NCI-H2081 treated with DMSO at 0.1 percent for 48 hours (cell line): ENCODE measurements at places on chromosomes 4 and X.

DNA sequence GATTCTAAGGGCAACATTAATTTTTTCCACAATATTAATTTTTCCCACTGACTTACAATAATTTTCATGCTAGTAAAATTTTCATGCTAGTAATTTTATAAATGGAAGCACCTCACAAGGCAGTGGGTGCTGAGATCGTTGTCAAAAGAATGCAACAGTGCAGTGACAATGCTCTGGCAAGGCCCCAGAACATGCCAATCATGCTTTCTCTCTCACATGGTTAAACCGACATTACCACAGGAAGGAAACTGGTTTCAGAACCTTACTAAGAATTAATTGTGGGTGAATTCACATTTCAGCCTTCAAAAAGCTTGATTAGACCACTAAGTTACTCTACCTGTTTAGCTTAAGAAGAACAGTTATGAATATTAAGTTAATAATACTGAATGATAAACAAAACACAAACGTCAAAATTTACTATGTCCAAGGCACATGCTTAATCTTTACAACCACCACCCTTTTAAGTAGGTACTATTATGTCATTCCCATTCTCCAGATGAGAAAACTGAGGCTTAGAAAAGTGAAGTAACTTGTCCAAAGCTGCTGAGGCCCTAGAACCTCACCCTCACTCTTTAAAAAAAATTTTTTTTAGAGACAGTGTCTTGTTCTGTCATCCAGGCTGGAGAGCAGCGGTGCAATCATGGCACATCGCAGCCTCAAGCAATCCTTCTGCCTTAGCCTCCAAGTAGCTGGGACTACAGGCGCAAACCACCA, 10.0 kb upstream of the OPHN1 start:
- no peak for DNase-seq

DNA sequence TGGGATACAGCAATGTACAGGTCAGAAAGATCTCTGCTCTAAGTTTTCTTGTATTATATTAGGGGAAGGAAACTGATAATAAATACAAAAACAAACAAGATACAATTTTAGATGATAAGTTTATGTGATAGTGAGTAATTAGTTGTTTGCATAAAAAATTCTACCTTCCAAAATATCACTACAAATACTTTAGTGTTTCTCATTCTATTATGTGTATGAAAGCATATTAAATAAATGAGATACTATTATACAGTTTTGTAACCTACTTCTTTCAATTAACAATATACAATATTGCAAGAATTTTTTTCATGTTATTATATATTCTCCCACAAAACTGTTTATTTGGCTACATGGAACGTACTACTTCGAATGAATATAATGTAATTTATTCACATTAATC, 4.2 kb upstream of the FGF2 start:
- DNase-seq = no peak

- DNase-seq = no peak
Observed at GRCh38 chr4:16351161-16351560, 124.9 kb upstream of the TAPT1 start.

DNA sequence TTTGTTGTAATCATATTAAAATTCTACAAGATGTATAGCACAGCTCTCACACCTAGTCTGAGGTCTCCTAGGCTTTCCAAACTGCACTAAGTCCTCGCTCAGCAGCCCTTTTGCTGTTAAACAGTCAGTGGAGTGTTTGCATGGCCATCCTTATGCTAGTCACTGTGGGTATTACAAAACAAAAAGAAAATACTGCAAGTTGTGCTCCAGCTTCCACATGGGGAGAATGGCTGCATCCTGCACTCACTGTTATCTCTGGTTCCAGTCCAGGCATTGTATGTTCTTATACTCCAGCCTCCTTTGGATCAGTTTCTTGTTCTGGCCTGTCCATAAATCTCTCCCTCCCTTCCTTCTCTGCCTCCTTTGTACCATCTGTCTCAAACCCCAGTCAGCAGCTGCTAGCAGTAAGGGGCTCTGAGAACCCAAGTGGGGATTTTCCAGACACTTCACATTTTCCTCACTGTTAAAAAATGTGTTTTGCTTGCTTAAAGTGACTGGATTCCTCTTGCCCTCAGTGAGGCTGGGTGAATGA, 38.5 kb upstream of the BMP15 start:
- DNase-seq = no peak
